Activated CD4-positive, alpha-beta T cell treated with anti-CD3 and anti-CD28 coated beads for 24 hours (primary cell): ENCODE measurements at places on chromosomes 2 and 18.

GRCh38 chr2:133377021-133377481, 191.2 kb downstream of the NCKAP5 start:
- no peak for DNase-seq

- no peak for DNase-seq
These were observed 231.9 kb upstream of the SIX2 start for GRCh38 chr2:45241061-45241561.

DNA sequence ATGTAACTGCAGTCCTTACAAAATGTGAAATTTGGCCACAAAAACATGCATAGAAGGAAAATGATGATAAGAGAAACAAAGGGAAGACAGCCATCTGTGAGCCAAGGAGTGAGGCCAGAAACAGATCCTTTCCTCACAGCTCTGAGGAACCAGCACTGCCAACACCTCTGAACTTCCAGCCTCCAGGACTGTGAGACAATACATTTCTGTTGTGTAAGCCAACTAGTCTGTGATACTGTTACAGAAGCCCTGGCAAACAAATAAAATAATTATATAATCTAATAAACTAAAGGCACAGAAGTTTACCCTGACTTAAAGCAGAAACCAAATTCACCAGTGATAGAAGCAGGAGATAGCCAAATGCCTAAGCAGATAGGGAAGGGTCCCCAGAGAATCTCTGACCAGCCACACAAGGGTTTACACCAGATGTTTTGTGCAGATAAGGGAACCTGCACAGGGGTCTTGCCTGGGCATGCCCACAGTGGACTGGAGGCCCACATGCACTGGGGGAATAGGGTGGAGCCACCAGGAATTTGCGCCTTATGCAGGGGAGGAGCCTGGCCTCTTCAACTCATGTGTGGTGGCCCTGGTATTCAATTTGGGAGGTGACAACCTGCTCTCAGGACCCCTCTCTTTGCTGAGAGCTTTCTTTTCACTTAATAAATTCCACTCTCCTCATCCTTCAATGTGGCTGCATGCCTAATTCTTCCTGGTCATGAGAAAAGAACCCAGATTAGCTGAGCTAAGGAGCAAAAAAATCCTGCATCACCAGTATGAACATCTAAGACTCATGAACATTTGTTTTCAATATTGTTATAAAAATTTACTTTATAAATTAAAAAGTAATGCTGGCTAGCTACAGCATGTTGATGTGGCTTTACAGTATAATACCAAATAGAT, 3.8 kb upstream of the GCC2 start:
- no peak for DNase-seq

DNA sequence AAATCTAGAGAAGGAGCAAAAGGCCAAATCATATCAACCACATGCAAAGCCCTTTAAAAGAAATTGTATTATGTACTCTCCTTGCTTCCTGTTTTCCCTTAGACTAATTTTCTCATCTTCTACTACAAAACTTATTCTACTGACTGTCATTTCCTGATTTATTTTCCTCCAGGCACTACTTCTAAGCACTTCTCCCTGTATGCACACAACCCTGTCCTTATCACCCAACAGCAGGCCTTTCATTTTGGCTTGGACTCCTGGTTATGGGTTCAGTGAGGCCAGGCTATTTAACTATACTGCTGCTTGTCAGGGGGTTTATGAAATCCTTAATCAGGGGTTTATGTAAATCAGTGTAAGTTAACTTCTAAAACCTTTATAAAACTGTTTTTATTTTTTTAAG, 205.1 kb upstream of the FAM98A start:
- DNase-seq = no peak

GRCh38 chr2:74571058-74571457, 16.5 kb downstream of the DOK1 start:
- DNase-seq = no peak

- DNase-seq = no peak
These were observed 17.2 kb downstream of the ITGA4 start for GRCh38 chr2:181474222-181474881.
